Stimulated activated CD8-positive, alpha-beta memory T cell treated with anti-CD3 and anti-CD28 coated beads, Interleukin-7, amount 100 ng/mL, for 1 hour (primary cell): ENCODE measurements at places on chromosomes 5 and 9.

DNA sequence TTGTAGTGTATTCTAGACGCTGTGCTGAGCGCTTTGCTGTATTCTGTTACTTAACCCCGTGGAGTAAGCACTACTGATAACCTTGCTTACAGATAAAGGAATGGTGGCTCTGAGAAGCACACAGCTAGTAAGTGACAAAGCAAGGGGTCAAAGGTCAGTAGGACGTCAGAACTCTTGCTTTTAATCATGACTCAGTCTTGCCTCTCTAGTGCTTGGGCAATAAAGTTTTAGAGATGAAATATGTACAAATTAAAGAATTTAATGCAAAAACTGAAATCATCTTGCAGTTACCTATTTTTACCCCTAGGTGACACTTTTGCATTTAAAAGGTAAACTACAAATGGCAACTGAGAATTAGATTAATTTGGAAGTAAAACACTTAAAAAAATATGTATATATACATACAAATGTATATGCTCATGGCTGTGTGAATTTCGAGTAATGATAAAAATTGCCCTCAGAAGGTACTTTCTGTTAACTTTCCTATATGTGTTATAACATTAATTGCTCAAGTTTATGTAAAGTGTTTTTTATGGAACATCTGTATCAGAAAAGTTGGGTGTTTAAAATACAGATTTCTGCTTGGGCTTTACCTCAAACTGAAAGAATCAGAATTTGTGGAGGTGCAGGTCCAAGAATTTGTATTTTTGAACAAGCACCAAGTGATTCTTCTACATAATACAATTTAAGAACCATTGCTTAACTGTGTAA lies 175.1 kb upstream of the DAB2 start:
- DNase-seq: no peak

- DNase-seq: no peak
Observed at GRCh38 chr5:107814183-107814827, 143.6 kb upstream of the EFNA5 start.

DNA sequence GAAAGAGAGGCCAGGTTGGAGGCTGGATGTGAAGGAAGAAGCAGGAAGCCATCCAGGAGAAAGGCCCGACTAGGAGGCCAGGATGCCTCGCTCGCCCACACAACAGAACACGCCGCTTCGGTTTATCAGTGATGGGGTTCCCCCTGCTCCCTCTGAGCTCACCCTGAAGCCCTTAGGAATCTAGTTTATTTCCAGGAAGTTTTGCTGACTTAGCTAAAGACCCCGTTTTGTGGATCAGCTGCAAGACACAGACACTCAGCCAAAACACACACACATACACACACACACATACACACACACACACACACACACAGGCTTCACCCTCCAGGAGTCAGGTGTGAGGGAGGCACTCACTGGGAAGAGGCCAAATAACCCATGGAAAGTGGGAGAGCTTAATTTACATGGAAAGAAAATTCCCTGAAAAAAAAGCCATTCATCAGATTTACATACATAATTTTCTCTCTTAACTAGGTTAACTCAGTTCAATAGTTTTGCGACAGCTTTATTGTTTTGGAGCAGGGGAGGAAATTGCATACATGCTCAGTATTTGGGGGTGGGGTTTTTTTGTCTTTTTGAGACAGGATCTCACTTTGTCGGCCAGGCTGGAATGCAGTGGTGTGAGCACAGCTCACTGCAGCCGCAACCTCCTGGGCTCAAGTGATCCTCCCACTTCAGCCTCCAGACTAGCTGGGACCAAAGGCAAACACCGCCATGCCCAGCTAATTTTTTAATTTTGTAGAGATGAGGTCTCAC lies 92.7 kb upstream of the HAND1 start:
- DNase-seq: no peak

- DNase-seq: no peak
Observed at GRCh38 chr5:43482490-43483297, 971 bp downstream of the TMEM267 start.

- no peak for DNase-seq
Observed at GRCh38 chr5:61449804-61450492, 117.9 kb downstream of the ZSWIM6 start.

DNA sequence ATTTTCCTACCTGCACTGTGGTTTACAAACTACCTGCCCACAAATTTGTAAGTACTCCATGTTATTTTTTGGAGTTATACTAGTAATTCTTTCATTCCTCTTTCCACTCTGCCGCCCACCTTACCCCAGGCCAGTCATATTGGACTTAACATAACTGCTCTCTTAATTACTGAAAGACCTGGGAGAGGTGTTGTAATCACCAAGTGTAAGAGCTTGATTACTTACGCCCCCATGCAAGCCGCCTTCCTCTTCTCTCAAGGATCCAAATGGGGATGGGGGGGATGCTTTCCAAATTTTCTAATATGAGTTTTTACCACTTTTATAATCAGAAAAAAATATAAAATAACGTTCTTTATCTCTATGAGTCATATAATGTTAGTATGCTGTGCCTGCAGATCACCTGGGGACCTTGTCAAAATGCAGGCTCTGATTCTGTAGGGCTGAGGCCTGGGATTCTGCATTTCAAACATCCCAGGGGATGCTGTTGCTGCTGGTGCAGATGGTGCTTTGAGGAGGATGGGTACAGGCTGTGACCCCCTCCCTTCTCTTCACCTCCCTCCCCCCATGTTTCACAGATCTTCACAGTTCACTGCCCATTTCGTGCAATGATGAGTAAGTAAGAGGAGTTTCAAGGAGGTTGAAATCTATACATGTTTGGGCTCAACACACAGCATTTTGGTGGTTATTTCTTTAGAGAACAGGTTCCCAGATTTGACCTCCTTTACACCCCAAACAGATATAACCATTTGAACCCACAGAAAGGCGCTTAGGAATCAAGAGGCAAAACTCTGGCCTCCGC lies 87.3 kb downstream of the SEC61B start:
- no peak for DNase-seq

- no peak for DNase-seq
Observed at GRCh38 chr5:82603033-82603987, 325.2 kb upstream of the RPS23 start.

GRCh38 chr5:54659700-54660131 lies 142.2 kb downstream of the SNX18 start:
- DNase-seq: no peak
